ENCODE measurements at places on chromosomes 11 and 22.

DNA sequence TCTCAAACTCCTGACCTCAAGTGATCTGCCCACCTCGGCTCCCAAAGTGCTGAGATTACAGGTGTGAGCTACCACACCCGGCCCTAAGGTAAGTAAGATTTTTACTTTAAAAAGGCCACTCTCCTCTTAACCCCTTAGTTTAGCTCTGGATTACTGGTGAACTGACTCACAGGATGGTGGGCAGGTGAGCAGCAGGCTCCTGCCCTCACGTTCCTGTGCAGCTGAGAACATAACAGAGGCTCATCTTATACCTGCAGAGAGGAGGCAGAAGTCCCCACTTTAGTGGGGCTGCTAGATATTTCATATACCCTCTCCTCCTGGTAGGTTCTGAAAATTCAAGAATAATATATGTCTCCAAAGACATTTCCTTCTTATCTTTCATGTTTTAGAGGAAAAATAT, 17.1 kb upstream of the SERPIND1 start:
- DNase-seq = no peak

DNA sequence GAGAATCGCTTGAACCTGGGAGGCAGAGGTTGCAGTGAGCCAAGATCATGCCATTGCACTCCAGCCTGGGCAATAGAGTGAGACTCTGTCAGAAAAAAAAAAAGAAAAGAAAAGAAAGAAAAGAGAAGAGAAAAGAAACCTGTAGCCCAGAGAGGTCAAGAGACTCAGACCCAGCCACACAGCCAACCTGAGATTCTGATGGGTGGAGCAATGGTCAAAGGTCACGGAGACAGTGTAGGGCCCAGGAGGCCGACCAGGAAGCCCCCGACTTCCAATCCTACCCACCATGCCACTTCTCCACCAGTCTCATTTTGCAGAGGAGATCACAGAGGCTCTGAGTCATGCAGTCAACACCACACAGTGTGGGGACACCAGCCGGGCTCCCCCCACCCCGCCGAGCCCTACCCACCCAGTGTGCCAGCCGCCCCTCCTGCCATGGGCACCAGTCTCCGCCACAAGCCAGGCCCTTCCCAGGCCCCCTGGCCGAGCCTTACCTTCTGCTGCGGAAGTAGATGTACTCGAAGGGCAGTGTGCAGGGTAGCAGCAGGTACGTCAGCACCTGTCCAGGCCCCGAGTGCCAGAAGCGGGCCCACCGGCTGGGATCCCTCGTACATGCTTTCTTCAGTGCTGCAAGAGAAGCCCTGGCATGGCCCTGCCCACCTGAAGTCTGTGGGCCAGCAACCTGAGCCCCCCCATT, 7.9 kb downstream of the PNPLA5 start:
- DNase-seq = no peak

- no peak for DNase-seq
Measured at GRCh38 chr11:26704249-26704648, 17.6 kb downstream of the SLC5A12 start.

DNA sequence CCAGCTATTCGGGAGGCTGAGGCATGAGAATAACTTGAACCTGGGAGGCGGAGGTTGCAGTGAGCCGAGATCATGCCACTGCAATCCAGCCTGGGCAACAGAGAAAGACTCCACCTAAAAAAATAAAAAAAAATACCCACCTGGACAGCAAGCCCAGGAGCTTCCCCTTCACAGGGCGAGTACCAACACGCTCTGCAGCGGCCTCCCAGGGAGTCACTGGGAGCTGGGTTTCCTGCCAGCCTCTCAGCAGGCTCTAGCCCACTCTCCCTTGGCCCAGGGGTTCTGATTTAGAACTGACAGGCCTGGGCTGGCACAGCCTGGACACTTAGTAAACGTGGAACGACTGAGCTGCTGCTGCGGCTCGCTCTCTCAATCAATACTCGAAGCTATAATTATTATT, 2.0 kb upstream of the CABP7 start:
- no peak for DNase-seq

GRCh38 chr11:65448418-65449105, 26.0 kb downstream of the NEAT1 start:
- no peak for DNase-seq

DNA sequence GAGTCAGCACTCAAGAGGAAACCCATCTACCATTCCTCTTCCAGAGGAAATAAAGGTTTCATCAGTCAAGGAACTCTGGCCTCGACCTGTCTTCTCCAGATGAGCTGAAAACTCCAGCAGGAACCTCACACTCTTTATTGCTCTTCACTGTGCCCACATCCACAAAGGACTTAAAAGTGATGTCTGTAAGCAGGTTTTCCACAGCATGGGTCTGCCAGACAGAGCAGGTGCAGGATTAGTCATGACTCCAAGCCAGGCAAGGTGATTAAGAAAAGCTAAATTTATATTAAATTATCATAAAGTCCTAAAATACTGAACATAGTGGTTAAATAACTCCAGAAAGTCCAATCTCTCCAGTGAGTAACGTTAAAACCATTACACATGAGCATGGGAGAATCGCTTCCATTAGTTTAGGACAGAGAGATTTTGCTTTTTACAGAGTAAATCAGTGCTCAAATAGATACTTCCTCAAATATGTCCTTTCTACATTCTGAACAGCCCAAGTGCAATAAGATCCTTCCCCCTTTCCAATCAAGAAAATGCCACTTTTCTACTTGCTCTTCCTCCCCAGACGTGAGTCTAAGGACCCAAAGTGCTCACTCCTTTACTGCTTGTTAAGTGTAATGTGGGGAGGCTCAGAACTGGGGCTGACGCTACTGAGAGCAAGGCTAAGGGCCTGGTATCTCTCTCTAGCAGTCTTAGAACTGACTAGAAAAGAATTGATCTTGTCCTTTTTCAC, 10.7 kb upstream of the CKAP5 start:
- DNase-seq = no peak

GRCh38 chr11:6746086-6746618, 25.6 kb downstream of the OR2AG2 start:
- DNase-seq = no peak

DNA sequence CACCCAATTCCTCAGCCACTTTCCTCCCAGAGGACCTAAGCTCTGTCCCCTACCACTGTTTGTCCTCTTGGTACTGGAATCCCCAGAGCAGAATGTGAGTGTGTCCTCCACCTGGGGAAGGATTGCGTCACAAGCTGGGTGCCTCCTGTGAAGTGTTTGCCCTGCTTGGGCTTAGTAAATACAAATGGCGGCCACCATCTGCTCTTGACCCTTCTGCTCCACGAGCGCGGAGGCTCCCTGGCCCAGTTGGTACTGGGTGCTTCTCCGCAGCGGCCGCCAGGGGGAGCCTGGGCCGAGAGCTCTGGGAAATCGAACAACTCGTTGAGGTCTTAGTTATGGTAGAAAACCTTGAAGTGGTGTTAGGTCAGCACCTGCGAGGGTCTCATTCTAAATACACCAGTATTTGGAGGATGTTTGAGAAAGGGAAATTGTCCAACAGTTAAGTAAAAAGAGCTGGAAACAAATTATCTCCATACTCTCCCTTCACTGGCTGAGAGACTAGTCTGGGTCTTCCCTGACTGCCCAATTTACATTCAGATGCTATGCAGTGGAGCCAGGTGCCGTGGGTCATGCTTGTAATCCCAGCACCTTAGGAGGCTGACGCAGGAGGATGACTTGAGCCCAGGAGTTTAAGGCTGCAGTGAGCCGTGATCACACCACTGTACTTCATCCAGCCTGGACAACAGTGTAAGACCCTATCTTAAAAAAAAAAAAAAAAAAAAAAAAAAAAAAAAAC, 74.6 kb upstream of the TEAD1 start:
- DNase-seq = no peak

GRCh38 chr11:131580476-131580875, 210.1 kb downstream of the NTM start:
- DNase-seq = no peak

DNA sequence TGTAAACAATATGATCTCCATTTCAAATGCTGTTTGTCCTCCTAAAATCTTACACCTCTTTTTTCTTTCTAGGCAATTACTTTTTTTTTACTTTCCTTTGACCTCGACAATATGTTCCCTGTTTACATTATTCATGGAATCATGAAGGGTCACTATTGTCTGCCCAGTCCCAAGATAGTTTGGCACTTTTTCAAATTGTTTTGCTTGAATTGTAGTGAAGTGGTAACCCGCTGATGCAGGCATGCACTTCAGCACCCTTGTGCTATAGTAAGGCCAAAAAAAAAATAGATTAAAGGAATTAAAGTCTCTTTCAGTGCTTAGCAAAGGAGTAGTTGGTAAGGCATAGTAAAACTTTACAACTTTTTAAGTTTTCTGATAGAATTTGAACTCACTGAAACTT, 90.9 kb downstream of the PAX6 start:
- no peak for DNase-seq

GRCh38 chr11:95284057-95285052, 53.4 kb upstream of the SESN3 start:
- no peak for DNase-seq

- no peak for DNase-seq
Measured at GRCh38 chr22:45579306-45579705, 76.6 kb downstream of the FBLN1 start.

GRCh38 chr11:44199816-44200215, 104.3 kb downstream of the EXT2 start:
- no peak for DNase-seq

Data from stimulated activated CD8-positive, alpha-beta memory T cell treated with anti-CD3 and anti-CD28 coated beads, Interleukin-7, amount 100 ng/mL, for 1 hour (primary cell).